ENCODE measurements at places on chromosomes 6 and 20.

GRCh38 chr6:128672023-128672422 is 151.6 kb upstream of the PTPRK start:
- no peak for DNase-seq
- no peak overlapping the region for H3K27ac ChIP-seq
- H3K4me3 ChIP-seq: no peak overlapping the region
- H3K36me3 ChIP-seq: no peaks in the 10 kb centered on the region
- no peaks in the 10 kb centered on the region for H3K4me1 ChIP-seq
- H3K27me3 ChIP-seq: no peaks in the 10 kb centered on the region

GRCh38 chr6:14128012-14128411 is 10.4 kb downstream of the CD83 start:
- no peak overlapping the region for H3K4me3 ChIP-seq
- H3K27ac ChIP-seq: no peak overlapping the region
- DNase-seq: no peak
- no peaks in the 10 kb centered on the region for H3K36me3 ChIP-seq
- no peaks in the 10 kb centered on the region for H3K27me3 ChIP-seq
- peaks cover 7% of the 10 kb centered on the region for H3K4me1 ChIP-seq

DNA sequence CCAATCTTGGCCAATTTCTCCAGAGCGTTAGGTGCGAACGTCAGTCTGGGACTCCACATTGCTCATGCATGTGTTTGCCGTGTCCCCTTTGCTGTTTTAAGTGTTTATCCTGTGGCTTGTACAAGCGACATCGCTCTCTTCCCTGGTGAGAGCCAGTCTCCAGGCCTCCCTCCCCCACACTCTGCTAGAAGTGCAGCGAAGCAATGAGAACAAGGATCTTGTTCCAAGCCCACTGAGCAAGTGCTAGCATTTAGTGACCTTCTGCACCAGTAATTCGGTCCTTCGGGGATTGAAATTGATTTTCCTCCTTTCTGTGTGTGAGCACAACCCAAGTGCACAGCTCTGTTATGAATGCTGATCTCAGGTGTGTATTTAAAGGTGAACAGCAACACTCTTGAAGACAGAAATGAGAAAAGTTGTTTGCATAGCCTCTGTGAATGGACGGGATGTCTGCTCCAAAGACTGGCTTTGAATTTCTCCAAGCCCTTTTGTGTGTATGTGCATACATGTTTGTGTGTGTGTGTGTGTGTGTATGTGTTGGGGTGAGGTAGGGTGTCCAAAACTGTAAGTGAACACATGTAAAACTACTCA is 29.0 kb downstream of the CD83 start:
- H3K27me3 ChIP-seq: no peaks in the 10 kb centered on the region
- H3K27ac ChIP-seq: no peak overlapping the region
- DNase-seq: peak; percentile 21
- H3K36me3 ChIP-seq: no peaks in the 10 kb centered on the region
- H3K4me3 ChIP-seq: no peak overlapping the region

DNA sequence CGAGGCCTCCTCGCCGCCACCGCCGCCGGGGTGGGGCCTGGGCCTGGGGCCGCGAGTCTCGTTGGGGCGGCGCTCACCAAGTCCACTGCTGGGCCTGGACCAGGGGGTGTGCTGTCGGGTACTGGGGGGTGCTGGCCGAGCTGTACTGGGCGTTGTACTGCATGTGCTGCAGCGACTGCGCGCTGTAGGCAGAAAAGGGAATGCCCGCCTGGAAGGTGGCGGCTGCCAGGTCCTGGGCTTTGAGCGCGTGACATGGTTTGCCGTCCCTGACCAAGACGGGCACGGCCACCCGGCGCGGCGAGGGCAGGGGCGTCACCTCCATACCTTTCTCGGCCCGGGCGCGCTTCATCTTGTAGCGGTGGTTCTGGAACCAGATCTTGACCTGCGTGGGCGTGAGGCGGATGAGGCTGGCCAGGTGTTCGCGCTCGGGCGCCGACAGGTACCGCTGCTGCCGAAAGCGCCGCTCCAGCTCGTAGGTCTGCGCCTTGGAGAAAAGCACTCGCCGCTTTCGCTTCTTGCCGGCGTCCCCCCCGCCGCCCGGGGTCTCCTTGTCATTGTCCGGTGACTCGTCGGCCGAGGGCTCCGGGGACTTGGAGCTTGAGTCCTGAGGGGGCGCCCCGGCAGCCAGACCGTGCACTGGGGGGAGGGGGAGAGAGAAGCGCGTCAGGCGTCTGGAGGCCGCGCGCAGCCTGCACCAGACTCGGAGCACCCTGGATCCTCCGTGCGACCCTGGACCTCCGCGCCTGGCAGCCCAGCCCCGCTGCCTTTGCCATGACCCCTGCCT is 1.8 kb downstream of the NKX2-2 start:
- peaks cover 100% of the 10 kb centered on the region for H3K27me3 ChIP-seq
- no peak overlapping the region for H3K27ac ChIP-seq
- H3K4me1 ChIP-seq: peaks cover 56% of the 10 kb centered on the region
- peak; percentile 74 for DNase-seq
- H3K4me3 ChIP-seq: no peak overlapping the region

Data from neural progenitor cell (in vitro differentiated cells).